ENCODE measurements at places on chromosomes 16 and 17. TPM values are rescaled to one million over a fixed set of nuclear protein-coding genes. Genes with fewer than 3 reads are reported as not detected.

DNA sequence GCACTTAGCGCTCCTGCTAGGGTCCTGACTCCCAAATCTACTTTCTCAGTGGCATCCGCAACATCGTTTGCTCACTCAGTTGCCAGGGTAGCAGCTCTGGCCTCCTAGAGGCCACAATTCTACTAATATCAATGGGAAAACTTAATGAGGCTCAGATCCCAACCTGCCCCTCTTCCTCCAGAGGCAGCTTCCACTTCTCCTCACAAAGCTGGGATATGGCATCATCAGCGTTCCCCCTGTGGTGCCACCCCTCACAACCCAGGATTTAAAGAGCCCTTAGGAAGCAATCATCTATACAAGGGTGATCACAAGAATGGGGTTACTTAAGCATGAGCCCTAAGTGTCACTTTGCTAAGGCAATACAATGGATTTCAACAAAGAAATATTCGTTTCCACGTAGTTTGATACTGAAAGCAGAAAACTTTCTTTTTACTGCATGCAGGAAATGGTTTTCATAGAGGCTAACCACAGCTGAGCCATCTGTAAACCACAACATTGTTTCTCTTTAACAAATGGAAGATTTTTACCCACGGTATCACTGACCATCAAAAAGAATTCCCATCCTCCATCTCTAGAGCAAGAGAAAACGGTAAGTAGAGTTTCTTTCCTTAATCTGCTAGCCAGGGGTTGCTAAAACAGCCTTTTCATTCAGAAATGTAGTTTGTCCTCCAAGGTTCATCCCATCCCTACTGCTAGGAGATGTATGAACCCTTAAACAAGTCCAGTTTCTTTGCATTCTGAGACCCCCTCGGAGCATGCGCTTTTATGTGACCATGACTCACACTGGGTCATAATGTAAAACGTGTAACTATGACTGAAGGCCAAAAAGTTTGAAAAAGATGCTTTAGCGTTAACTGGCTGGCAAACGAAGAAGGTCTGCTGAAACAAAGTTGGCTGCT is 68.3 kb upstream of the BCAR1 start:
- H3K4me3 ChIP-seq: peak overlapping the region; percentile 39
- peaks cover 20% of the 10 kb centered on the region for H3K4me1 ChIP-seq
- peak overlapping the region; percentile 100 for H3K27ac ChIP-seq
- peaks cover 1% of the 10 kb centered on the region for H3K36me3 ChIP-seq

DNA sequence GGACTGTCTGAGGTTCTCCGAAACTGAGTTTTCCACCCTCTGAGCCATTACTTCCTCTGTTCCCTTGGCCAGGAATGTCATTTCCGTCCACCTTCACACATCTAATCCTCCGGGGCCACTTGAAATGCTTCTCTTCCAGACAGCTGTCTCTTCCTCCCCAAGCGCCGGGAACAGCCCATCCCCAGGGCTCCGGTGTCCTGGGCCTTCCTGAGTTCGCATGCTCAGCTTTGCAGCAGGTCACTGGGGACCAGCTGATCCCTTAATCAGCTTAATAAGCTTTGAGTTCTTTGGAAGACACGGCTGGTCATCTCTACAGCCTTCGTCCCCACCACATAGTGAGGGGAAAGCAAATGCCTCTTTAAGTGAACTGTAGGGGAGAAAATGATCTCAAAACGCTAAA is 123.4 kb downstream of the DYNLRB2 start:
- H3K27me3 ChIP-seq: no peaks in the 10 kb centered on the region
- no peak overlapping the region for H3K27ac ChIP-seq
- H3K4me1 ChIP-seq: no peaks in the 10 kb centered on the region
- no peak for DNase-seq
- no peak overlapping the region for H3K4me3 ChIP-seq
- no peaks in the 10 kb centered on the region for H3K36me3 ChIP-seq

DNA sequence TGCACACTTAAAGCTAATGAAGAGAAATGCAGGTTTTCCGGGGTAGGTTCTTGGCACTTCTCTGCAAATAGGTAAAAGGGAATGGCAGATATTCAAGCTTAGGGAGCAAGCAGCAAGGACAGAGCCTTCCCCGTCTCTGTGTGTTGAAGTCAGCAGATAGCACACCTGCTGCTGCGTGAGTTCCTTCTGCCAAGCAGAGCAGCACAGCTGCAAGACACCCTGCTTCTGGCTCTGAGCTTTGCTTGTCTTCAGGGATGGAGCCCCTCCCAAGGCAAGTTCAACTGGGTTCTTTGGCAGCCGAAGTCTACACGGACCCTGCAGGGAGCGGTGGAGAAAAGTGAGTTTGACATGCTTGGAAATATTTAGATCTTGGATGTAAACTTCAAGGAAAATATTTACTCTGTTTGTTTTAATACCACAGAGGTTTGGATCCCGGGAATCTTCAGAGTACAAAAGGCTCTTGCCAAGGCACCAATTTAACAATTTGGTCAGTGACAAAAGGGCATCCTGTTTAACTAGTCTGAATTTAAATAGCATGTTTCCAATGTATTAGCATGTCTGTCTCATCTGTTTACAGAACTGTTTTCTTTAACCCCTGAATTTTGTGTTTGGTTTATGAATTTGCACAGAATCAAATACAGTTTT is 113.4 kb upstream of the KCNJ16 start:
- peak; percentile 47 for DNase-seq
- peak overlapping the region; percentile 36 for H3K27ac ChIP-seq
- H3K36me3 ChIP-seq: no peaks in the 10 kb centered on the region

GRCh38 chr16:89195521-89196171 is 4.7 kb downstream of the SLC22A31 start:
- peaks cover 10% of the 10 kb centered on the region for H3K4me1 ChIP-seq
- peaks cover 17% of the 10 kb centered on the region for H3K27me3 ChIP-seq
- no peaks in the 10 kb centered on the region for H3K36me3 ChIP-seq
- DNase-seq: no peak

GRCh38 chr16:57993438-57993837 is 7.0 kb downstream of the ZNF319 start:
- no peak overlapping the region for H3K4me3 ChIP-seq
- no peaks in the 10 kb centered on the region for H3K27me3 ChIP-seq
- no peak for DNase-seq
- H3K27ac ChIP-seq: no peak overlapping the region
- H3K4me1 ChIP-seq: no peaks in the 10 kb centered on the region

DNA sequence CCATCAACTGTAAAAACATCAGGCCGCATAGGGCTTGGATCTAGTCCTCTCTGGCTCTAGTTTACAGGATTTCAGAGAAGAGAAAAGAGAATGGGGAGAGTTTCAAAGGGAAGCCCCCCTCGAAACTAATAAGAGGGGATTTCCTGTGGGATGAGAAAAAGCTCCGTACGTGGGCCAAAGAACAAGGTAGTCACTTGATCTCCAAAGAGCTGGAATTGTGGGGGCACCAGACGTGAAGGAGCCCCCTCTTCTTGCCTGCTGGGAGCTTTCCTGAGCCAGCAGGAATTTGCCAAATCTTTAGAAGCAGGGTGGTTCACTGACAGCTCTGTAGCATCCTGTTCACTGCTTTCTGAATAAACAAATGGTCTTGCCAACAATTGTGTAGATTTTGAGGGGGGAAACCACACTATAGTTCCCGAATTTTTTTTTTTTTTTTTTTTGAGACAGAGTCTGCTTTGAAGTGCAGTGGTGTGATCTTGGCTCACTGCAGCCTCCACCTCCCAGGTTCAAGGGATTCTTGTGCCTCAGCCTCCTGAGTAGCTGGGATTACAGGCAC is 7.0 kb upstream of the TMIGD1 start:
- H3K27me3 ChIP-seq: no peaks in the 10 kb centered on the region
- H3K36me3 ChIP-seq: no peaks in the 10 kb centered on the region
- peak overlapping the region; percentile 58 for H3K27ac ChIP-seq
- peaks cover 18% of the 10 kb centered on the region for H3K4me1 ChIP-seq

DNA sequence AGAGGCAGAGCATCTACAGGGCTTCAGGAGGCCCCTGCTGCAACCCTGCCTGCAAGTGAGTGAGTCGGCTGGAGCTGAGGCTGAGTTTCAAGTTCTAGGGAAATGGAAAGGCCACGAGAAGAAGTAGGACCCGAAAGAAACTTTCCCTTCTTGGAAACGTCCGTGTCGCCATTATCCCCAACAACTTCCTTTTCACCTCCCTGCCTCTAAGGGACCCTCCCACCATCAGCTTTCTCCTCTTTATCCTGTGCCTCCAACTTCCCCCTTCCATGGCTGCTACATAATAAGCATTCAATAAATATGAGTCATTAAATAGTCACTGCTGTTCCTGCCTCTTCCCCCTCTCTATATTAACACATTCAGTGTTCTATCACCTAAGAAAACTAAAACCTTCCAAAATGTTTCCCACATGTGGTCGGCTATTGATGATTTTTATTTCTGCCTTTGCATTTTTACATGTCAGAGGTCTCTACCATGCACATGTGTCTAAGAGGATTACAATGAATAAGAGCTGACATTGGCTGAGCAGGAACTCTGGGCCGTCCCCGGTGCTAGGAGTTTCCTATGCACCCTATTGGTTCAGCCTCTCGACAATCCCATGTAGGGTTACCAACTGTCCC is 115.9 kb upstream of the TNRC6C start:
- no peaks in the 10 kb centered on the region for H3K36me3 ChIP-seq
- no peak overlapping the region for H3K4me3 ChIP-seq
- DNase-seq: peak; percentile 38
- peaks cover 8% of the 10 kb centered on the region for H3K27me3 ChIP-seq

- no peaks in the 10 kb centered on the region for H3K36me3 ChIP-seq
- DNase-seq: no peak
- no peak overlapping the region for H3K4me3 ChIP-seq
- H3K27me3 ChIP-seq: no peaks in the 10 kb centered on the region
- no peaks in the 10 kb centered on the region for H3K4me1 ChIP-seq
Observed at GRCh38 chr17:43477832-43478634, 5.7 kb upstream of the DHX8 start.

GRCh38 chr16:84737192-84738011 is 37.6 kb downstream of the USP10 start:
- no peaks in the 10 kb centered on the region for H3K27me3 ChIP-seq
- H3K4me1 ChIP-seq: peaks cover 28% of the 10 kb centered on the region
- H3K4me3 ChIP-seq: no peak overlapping the region
- no peak for DNase-seq
- no peaks in the 10 kb centered on the region for H3K36me3 ChIP-seq
- H3K27ac ChIP-seq: no peak overlapping the region

GRCh38 chr16:69595127-69596036 is 29.6 kb downstream of the NFAT5 start:
- no peaks in the 10 kb centered on the region for H3K27me3 ChIP-seq
- H3K4me1 ChIP-seq: peaks cover 3% of the 10 kb centered on the region
- no peak overlapping the region for H3K4me3 ChIP-seq

GRCh38 chr16:85612191-85612800 is 826 bp upstream of the GSE1 start:
- peak overlapping the region; percentile 87 for H3K27ac ChIP-seq
- peak; percentile 85 for DNase-seq
- H3K4me3 ChIP-seq: peak overlapping the region; percentile 60
- peaks cover 21% of the 10 kb centered on the region for H3K4me1 ChIP-seq

GRCh38 chr17:58587713-58588117 is 73.3 kb upstream of the MTMR4 start:
- H3K36me3 ChIP-seq: no peaks in the 10 kb centered on the region
- no peak overlapping the region for H3K27ac ChIP-seq
- H3K4me3 ChIP-seq: no peak overlapping the region
- DNase-seq: peak; percentile 27
- H3K27me3 ChIP-seq: peaks cover 17% of the 10 kb centered on the region

DNA sequence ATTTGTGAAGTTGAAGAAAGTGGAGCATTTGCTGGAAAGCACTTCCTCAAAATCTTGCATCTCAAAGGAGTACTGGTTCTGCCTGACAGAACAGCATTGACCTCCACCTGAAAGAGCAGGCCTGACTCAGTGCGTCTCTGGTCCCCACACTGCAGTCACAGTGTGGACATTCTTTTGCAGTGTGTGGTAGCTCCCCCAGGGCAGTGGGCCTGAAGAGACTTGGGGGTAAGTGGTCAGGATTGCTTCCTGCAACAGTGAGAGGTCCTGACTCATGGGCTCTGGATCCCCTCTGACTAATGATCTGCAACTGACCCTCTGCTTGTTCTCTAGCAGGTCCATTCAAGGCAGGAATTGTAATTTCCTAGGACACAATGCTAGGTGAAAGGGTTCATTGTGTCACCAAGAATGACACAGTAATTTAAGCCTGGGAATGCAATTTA is 204.9 kb upstream of the KCNJ16 start:
- peak; percentile 91 for DNase-seq
- no peak overlapping the region for H3K4me3 ChIP-seq
- H3K27me3 ChIP-seq: no peaks in the 10 kb centered on the region
- no peaks in the 10 kb centered on the region for H3K36me3 ChIP-seq

DNA sequence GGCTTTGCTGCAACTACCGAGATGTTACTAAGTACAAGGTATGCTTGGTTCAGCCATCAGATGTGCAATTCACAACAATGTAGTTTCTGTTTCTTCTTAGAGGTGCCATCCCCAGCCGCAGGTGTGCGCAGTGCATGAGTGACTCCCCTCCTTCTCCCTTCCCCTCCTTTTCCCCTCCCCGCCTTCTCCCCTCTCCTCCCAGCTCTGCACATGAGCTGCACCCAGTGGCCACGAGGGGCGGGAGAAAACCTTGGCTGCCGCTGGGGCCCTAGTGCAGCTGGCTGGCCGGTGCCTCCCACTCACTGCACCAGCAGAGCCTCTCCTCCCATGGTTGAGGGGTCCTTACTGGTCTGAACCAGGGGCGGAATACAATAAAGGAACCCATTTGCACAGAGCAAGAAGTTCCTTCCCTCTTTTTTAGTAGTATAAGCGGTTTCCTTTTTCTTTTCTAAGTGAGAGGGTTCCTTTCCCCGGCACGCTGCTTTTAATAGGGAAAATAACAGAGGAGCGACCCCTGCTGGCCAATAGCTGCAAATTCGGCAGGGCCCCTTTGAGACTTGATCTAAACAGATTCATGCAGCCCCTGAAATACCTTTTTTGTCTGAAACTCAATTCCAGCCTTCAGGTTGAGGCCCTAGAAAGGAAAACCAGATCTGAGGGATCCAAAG is 7.8 kb upstream of the CCL15 start:
- peak; percentile 12 for DNase-seq
- no peaks in the 10 kb centered on the region for H3K36me3 ChIP-seq
- no peaks in the 10 kb centered on the region for H3K4me1 ChIP-seq
- no peak overlapping the region for H3K4me3 ChIP-seq

GRCh38 chr16:63530208-63530607 is 1494.0 kb upstream of the CDH8 start:
- no peaks in the 10 kb centered on the region for H3K27me3 ChIP-seq
- no peak overlapping the region for H3K27ac ChIP-seq
- DNase-seq: no peak
- no peaks in the 10 kb centered on the region for H3K4me1 ChIP-seq
- no peaks in the 10 kb centered on the region for H3K36me3 ChIP-seq
- no peak overlapping the region for H3K4me3 ChIP-seq

RGS11 gene
- total RNA-seq: under 0.01 TPM

KRT33A gene
- not detected for total RNA-seq

GAS7 gene
- 5.0 TPM for total RNA-seq

CD300LG gene
- not detected for total RNA-seq

CBX2 gene
- 2.2 TPM for total RNA-seq
